ENCODE measurements at places on chromosomes 13 and 19.

DNA sequence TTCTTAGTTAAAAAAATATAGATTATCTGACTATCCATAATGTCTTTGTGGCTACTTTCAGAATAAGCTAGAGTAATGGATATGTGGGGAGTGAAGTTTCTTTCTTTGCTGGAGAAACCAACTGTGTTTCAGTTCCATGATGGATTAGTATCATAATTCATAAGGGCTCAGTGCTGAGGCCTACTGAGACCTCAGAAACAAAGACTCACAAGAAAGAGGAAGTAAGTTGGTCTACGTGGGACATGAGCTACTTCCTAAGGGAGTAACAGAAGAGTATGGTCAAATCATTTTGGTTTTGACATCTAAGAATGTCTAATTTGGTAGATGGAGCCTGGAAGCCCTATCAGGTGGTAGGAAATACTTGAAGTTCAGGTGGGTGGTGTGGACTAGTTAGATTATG, 99.0 kb upstream of the HTR2A start:
- DNase-seq, result no peak

- DNase-seq, result peak; percentile 83
Measured at GRCh38 chr13:100890645-100891044, 216.1 kb upstream of the TMTC4 start.

- DNase-seq, result no peak
Measured at GRCh38 chr13:64248371-64249065, 2832.9 kb upstream of the PCDH20 start.

DNA sequence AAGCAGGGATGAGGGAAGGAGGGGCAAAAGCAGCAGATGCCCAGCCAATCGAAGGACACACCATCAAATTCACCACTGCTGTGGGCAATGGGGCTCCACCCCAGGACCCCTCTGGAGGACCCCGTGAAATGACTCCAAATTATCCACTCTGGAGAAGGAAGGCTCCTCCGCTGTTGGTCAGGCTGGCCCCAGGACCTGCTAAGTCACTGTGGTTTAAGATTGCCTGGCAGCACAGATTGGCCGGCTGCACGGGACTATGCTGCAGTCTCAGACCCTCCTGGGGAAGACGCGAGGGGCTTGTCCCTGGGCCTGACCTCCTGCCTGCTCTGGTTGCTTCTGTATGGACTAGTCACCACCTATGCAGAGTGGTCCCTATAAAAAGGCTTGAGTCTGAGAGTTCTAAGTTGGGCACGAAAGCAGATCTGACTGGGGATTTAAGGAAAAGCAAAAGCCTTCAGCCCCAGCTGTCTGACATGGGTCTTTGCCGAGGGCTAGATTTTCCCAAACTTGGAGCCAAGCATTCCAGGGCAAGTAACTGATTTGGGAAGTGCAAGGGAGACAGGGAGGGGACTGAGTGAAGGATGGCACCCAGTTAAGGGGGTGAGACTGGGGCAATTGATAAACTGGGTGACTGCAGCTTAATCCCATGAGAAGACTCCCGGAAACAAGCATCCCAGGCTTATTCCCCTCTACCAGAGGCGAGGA, 91.7 kb downstream of the TSHZ3 start:
- no peak for DNase-seq

DNA sequence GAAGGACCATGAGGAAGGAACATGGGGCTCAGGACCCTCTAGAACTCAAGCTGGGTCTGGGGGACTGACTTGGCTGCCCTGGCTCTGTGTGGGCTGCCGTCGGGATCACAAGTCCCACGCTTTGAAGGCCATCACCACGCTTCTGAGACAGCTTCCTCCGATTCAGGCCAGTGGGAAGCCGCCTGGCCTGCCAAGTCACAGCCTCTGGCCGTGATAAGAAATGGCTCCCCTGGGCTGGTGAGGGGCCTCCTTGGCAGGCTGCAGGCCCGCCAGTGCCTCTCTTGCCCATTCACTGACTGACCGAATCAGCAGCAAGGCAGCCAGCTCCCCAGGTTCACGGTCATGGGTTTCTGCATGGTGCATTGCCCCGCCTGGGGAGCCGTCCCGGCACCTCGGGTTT, 48.8 kb downstream of the COMP start:
- DNase-seq, result no peak

- no peak for DNase-seq
Measured at GRCh38 chr19:40070058-40070457, 14.0 kb upstream of the ZNF780B start.

- DNase-seq, result no peak
Measured at GRCh38 chr13:49958321-49958720, 22.2 kb upstream of the SPRYD7 start.

DNA sequence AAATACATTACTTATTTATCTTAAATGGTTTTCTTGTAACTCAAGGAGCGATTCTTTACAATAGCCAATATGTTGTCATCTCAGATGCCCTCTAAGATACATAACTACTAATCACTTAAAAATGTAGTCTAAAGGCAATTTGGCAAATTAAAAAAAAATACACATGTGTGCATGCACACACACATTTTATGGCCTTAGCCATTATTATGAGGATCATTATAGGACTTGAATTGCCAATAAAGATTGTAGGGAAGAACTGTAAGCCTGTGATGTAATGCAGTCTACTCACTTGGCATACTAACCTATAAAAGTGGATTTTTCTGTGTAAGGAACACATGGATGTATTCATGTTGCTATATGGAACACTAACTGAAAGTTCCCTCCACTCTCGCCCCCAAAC, 274.3 kb downstream of the SHISA2 start:
- DNase-seq, result no peak

DNA sequence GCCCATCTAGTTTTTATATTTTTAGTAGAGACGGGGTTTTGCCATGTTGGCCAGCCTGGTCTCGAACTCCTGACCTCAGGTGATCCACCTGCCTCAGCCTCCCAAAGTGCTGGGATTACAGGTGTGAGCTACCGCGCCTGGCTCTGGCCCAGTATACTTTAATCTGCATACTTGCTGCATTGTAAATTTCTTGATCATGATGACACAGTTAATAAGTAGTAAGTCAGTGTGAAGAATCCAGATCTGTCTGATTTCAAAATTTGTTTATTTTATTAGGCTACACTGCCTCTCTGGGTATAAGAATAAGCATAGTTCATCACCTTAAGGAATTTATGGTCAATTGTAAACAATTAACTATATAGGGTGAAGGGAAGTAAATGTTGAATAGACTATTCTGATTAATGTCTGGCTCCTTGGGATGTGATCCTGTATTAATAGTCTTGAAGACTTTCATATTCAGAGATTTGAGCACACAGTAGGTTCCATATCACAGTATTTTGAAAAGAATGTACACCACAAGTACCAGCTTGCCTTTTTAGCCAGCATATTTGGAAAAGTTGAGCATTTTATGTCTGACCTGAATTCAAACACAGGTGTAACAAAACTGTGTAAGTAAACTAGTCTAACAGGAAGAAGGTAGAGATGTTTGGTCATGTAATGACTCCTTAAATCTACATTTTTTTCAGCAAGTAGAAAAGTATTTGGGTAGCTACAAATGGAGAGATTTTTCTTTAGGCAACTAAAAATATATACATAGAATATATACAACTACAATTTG, 7.4 kb downstream of the ARHGAP35 start:
- DNase-seq, result no peak

DNA sequence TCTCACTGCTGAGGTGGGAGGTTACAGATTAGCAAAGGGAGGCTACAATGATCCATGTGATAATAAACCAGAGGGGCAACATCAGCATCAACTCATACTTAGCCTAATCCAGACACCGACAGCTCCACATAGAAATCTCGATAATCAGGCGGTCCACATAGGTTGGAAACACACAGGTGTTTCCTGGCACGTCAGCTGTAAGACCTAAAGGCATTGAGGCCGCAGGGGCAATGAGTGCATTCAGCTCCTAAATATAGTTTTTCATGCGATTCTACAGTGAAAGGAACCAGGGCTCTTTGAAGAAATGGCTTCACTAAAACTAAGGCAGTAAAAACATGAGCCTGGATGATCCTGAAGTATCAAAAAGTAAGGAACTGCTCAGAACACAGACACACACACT, 19.3 kb downstream of the PLPP2 start:
- no peak for DNase-seq

- DNase-seq, result no peak
Measured at GRCh38 chr19:46718157-46718933, 1.4 kb upstream of the PRKD2 start.
